ENCODE measurements at places on chromosomes 12 and 14. TPM values are rescaled to one million over a fixed set of nuclear protein-coding genes. Genes with fewer than 3 reads are reported as not detected.
A peak's percentile ranks its signal among the peaks of the same experiment; 100 is the strongest.

DNA sequence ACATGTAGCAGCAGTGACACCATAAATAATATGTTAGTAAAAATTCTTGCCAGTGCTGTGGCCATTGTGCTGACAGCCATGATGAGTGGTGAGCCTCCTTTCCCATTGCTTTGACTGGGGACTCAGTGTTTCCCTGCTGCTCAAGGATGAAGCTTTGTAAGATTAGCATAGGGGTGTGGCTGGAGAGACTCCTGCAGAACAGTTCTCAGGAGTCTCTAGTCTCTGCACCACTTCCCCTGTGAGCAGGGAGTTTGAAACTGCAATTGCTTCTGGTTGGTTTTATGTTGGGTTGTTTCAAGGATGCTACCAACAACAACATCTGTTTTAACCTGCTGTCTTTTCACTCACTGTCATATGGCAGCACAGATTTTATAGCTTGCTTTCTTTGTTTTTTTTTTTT is 41.4 kb downstream of the ZC3H14 start:
- peaks cover 27% of the 10 kb centered on the region for H3K4me1 ChIP-seq
- peaks cover 79% of the 10 kb centered on the region for H3K36me3 ChIP-seq
- H3K4me3 ChIP-seq = no peak overlapping the region
- no peaks in the 10 kb centered on the region for H3K27me3 ChIP-seq

Gene GLRX5
- total RNA-seq = 32.4 TPM

DNA sequence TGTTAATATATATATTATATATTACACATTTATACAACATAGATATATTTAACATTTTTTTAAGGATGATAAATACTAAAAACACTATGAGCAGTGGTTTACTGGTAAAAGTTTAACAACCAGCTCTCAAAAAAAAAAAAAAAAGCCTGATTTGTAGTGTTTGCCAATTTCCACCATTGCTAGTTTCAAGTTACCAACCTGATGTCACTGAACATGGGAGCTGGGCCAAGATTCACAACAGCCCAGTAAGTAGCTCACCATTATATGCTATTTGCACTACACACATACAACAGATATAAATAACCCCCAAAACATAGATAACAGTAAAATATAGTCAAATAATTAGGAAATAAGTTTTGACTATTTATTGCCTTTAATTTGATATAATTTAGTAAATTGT is 28.9 kb upstream of the TMX1 start:
- no peaks in the 10 kb centered on the region for H3K36me3 ChIP-seq
- peaks cover 15% of the 10 kb centered on the region for H3K27me3 ChIP-seq
- no peak overlapping the region for H3K27ac ChIP-seq
- DNase-seq = no peak
- no peaks in the 10 kb centered on the region for H3K4me1 ChIP-seq

DNA sequence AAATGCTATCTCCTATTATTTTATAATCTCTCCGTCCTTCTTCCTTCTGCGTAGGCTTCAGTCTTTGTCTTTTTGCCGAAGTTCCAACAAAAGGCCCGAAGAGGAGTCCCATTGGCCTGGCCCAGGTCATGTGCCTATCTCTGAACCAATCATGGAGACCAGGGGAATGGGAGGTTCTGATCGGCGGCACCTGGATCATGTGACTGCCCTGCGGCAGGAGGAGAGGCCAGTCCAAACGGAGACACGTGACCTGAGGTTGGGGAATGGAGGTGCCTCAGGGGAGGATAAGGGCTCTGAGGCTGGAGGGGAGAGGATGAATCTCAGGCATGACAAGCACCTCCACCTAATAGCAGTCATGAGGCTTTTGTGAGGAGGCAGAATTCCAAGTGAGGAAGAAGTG is 86.0 kb downstream of the AACS start:
- H3K27ac ChIP-seq = no peak overlapping the region
- no peaks in the 10 kb centered on the region for H3K27me3 ChIP-seq
- H3K4me3 ChIP-seq = no peak overlapping the region
- no peaks in the 10 kb centered on the region for H3K4me1 ChIP-seq
- H3K36me3 ChIP-seq = no peaks in the 10 kb centered on the region
- no peak for DNase-seq

DNA sequence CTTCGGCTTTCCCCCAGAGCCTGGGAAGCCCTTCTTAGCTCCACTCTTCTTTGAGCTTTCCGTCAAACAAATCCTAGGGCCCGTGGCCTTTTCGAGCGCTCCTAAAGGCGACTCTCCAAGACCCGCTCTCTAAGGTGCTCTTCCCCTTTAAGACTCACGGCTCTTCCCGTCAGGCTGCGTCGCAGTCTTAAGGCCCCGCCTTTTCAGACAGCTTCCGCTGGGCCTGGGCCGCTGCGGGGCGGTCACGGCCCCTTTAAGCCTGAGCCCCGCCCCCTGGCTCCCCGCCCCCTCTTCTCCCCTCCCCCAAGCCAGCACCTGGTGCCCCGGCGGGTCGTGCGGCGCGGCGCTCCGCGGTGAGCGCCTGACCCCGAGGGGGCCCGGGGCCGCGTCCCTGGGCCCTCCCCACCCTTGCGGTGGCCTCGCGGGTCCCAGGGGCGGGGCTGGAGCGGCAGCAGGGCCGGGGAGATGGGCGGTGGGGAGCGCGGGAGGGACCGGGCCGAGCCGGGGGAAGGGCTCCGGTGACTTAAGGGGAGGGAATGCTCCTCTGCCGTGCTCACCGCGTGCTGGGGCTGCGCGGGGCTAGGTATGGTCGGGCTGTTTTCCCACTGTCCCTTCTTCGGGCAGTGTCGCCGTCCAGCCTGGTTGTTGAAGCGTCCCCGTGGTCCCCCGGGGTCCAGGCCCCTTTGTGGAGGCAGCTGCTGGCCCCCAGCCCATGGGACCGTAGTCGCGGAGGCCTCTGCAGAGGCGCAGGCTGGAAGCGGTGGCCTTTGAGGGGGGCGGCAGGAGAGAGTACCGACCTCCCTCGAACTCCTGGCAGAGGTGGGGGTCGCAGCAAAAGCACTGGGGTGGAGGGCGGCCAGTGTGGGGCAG is at the start of gene PEX5:
PEX5 (plus strand) TSS at position 289 of the 870 bp plus-strand sequence. CDS start 692 bp downstream, outside the sequence.
- H3K27ac ChIP-seq = peak within 1 kb of the TSS; percentile 96
- H3K27me3 ChIP-seq = no peaks in the 10 kb centered on the region
- peak within 1 kb of the TSS; percentile 90 for H3K4me3 ChIP-seq
- peaks cover 17% of the 10 kb centered on the region for H3K4me1 ChIP-seq
- H3K36me3 ChIP-seq = peaks cover 20% of the 10 kb centered on the region

DNA sequence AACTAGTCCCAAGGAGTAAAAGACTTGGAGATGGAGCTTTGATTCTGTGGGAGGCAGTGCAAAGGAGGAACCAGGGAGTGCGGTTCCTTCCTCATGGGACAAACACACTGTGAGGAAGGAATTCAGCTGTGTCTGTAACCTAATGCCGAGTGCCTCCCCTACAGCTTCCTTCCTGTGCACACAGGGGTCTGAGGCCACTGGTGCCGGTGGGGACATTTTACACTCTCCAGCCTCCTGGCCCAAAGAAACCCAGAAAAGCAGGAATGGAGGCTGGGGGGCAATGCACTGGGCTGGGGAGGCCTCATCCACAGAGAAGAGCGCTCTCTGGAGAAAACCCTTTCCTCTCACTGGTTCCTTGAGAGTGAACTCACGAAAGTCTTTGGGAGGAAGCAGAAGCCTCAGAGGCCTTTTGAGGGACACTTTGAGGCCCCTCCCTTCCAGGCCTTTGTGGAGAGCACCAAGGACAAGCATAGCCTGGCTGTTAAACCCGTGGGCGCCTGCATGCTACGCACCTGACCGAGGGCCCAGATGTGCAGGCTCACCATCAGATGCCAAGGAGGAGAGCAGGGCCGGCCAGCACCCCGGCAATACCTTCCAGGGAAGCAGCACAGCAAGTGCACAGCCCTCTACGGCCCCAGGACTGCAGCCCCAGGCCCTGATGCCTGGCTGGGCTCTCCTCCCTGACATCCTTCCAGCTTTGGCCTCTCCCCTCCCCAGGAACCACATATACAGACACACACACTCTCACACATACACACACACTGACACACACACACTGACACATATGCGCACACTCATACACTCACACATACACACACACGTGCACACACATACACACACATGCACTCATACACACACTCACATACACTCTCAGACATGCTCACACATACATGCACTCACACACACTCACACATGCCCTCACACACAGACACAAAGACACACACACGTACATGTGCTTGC is 52.0 kb downstream of the NFKBIA start:
- H3K36me3 ChIP-seq = no peaks in the 10 kb centered on the region
- DNase-seq = no peak
- H3K27me3 ChIP-seq = peaks cover 3% of the 10 kb centered on the region

DNA sequence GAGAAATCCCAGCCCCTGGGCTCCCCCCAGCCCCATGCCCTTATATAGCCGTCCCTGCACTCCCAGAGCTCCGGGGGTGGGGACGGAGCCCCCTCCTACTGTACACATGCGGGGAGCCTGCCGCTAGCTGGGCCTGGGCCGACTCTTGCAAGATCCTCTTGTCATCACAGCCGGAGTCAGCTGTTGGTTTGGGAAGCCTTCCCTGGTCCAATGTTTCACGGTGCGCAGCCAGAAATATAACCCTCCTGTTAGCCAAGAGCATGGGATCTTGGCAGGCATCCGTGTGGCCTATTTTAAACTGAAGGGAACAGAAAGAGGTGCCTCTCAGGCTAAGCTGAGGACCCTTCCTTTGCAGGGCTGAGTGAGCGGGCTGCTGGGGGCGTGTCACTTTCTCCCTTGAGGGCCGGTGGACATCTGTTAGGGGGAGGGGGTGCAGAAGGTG is 175.3 kb downstream of the TSPAN9 start:
- H3K4me3 ChIP-seq = no peak overlapping the region
- H3K27ac ChIP-seq = no peak overlapping the region
- H3K27me3 ChIP-seq = no peaks in the 10 kb centered on the region
- no peak for DNase-seq

DNA sequence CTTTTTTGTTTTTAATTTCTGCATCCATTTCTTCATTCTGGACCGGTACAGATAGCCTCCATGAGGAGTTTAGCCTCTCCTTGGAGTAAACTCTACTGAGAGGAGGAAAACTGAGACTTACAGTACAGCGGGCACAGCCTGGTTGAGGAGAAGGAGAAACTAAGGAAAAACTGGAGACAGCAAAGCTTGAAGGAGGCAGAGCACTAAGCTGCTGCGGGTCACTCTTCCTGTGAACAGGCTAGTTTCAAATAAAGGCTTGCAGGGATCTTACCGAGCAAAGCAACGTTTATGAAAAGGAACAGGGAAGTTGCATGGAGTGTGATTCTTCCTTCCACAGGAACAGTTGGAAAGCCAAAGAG is 348 bp upstream of the SSTR1 start:
- no peaks in the 10 kb centered on the region for H3K36me3 ChIP-seq
- H3K4me1 ChIP-seq = peaks cover 2% of the 10 kb centered on the region
- peaks cover 60% of the 10 kb centered on the region for H3K27me3 ChIP-seq
- no peak overlapping the region for H3K27ac ChIP-seq
- no peak for DNase-seq

Gene TMEM30B
- 0.46 TPM for total RNA-seq

DNA sequence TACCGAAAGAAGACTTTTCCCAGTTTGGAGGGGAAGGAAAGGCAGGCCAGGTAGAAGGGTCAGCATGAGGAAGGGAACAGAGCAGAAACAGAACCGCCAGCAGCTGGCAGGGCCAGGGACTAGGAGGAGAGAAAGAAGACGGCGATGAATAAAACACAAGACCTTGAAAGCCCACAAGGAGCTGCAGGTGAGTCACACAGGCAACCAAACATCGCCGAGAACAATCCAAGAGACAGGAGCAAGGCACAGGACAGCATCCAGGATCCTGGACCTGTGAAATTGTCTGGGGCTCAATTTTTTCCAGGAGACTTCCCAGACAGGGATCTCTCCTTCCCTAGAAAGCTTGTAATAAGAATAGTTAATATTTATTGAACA is 47.3 kb downstream of the NUAK1 start:
- H3K27me3 ChIP-seq = peaks cover 16% of the 10 kb centered on the region
- no peaks in the 10 kb centered on the region for H3K4me1 ChIP-seq
- H3K4me3 ChIP-seq = no peak overlapping the region

DNA sequence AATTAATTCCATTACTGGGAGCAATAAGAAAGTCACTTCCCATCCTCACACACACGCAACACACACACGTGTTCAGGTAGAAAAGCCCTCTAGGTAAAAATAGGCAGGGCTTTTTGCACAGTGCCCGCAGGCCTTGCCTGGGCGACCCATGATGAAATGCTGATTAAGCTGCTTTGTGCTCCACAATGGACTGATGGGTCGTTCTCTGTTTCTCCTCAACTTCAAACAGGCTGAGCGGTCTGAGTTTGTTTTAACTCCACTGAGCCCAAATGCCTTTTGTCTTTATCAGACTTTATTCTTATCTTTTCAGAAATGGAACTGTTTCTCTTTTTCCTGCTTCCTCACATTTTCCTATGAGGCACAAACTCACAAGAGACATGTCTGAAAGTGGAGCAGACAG is 9.4 kb upstream of the DACT1 start:
- DNase-seq = no peak
- no peak overlapping the region for H3K4me3 ChIP-seq
- H3K27me3 ChIP-seq = no peaks in the 10 kb centered on the region

- H3K36me3 ChIP-seq = peaks cover 12% of the 10 kb centered on the region
- no peaks in the 10 kb centered on the region for H3K4me1 ChIP-seq
- H3K4me3 ChIP-seq = no peak overlapping the region
- peaks cover 48% of the 10 kb centered on the region for H3K27me3 ChIP-seq
- no peak for DNase-seq
- no peak overlapping the region for H3K27ac ChIP-seq
These were observed 398.2 kb downstream of the DPF3 start for GRCh38 chr14:72495668-72496067.

- peaks cover 59% of the 10 kb centered on the region for H3K27me3 ChIP-seq
- DNase-seq = no peak
- no peak overlapping the region for H3K4me3 ChIP-seq
- no peaks in the 10 kb centered on the region for H3K36me3 ChIP-seq
- no peaks in the 10 kb centered on the region for H3K4me1 ChIP-seq
These were observed 965 bp upstream of the SMOC1 start for GRCh38 chr14:69878251-69878650.

GRCh38 chr12:92045852-92046251 is 99.8 kb downstream of the BTG1 start:
- peaks cover 42% of the 10 kb centered on the region for H3K36me3 ChIP-seq
- H3K4me1 ChIP-seq = peaks cover 81% of the 10 kb centered on the region
- H3K27ac ChIP-seq = peak overlapping the region; percentile 68
- peak overlapping the region; percentile 3 for H3K4me3 ChIP-seq

- no peaks in the 10 kb centered on the region for H3K36me3 ChIP-seq
- H3K27ac ChIP-seq = peak overlapping the region; percentile 2
- H3K4me3 ChIP-seq = no peak overlapping the region
- H3K27me3 ChIP-seq = peaks cover 3% of the 10 kb centered on the region
These were observed 182.7 kb downstream of the KTN1 start for GRCh38 chr14:55762595-55763232.

DNA sequence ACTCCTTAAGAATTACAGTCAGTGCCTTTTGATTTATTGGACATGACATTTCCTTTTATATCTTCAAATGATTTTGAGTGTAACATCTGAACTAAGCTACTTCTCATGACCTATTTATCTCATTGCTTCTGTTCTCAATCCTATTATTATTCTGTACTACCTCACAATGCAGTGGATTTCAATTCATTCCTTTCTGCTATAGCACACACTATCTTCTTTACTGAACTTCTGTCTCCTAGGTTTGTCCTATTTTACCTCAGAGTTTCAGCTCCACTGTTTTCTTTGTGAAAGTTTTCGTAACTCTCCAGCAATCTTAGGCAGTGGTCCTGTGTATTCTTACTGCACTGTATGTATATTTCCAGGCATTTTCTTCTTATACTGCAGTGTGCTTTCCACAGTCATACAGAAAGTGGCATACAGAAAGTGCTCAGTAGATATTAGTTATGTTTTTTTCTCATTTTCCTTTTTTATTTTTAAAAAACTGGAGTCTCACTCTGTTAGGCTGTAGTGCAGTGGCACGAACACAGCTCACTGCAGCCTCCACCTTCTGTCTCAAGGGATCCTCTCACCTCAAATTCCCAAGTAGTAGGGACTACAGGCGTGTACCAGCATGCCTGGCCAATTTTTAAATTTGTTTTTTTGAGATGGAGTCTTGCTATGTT is 368.6 kb upstream of the RGS6 start:
- H3K27ac ChIP-seq = no peak overlapping the region
- peaks cover 15% of the 10 kb centered on the region for H3K4me1 ChIP-seq
- H3K4me3 ChIP-seq = no peak overlapping the region
- H3K27me3 ChIP-seq = no peaks in the 10 kb centered on the region
- DNase-seq = no peak

Measured in activated T-helper 2 cell treated with anti-CD3 and anti-CD28 coated beads, Interferon-gamma antibody, Interleukin-2, Interleukin-4, amounts not matched to agents 10 μg/mL and 5 μg/mL and 100 μg/mL, durations not matched to agents 14 hours and 24 hours and 36 hours (primary cell).